ENCODE measurements at places on chromosomes 1 and 21.

GRCh38 chr1:150516616-150517015 lies 1.1 kb downstream of the FALEC start:
- DNase-seq, result peak; percentile 69

DNA sequence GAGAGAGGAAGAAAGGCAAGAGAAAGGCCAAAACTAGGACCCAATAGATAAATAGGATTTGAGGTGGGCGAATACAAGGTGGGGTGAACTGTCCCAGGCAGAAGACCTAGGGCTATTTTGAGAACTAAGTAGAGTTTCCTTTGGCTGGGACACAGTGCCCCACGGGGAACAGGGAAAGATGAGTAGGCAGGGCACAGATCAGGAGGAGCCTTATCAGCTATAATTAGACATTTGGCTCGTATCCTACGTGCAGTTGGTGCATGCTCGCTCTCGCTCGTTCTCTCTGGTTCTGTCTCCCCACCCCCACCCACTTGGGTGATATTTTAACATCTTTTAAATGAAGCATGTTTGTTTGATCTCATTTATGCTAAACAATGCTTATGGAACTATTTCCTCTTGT lies 235.0 kb upstream of the JUN start:
- no peak for DNase-seq

GRCh38 chr1:45198185-45198584 lies 8.2 kb downstream of the ZSWIM5 start:
- no peak for DNase-seq

DNA sequence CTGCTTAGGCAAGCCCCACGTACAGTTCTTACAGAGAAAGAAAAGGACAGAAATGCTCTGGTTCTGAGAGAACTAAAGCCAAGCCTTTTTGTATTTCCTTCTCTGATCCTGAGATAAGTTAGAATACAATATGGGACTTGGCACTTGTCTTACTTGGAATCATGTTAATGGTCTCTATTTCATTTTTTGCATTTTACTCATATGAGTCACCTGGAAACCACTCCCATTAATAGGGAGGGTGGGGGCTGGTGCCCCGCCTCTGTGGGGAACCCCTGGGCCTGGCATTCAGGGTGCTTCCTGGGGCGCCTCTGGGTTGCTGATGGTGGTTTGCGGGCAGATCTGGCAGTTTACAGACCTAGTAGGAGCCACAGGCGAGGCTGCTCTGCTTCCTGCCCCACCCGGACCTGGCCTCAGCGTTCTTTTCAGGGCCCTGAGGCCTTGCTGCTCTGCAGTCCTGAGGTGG lies 26.7 kb downstream of the TSPAN2 start:
- DNase-seq, result no peak

DNA sequence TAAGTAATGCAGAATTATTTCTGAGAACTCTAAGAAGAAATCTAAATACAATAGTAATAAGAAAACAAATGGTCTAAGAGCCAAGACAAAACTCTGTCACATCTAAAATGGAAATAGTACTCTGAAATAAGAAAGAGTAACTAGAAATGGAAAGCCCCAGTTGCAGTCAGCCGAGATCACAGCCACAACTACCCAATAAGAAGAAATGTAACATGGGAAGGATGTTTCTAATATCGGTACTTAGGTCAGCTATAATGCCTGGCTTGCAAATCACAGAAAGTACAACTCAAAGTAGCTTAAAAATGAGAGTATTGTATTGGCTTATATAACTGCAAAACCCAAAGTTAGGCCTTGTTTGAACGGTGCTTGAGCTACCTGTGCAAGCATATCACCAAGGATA lies 58.6 kb upstream of the USP25 start:
- DNase-seq, result no peak

- no peak for DNase-seq
Observed at GRCh38 chr1:220221269-220221668, 51.0 kb downstream of the RAB3GAP2 start.

- no peak for DNase-seq
Observed at GRCh38 chr1:26282401-26282918, 2.6 kb downstream of the SH3BGRL3 start.

DNA sequence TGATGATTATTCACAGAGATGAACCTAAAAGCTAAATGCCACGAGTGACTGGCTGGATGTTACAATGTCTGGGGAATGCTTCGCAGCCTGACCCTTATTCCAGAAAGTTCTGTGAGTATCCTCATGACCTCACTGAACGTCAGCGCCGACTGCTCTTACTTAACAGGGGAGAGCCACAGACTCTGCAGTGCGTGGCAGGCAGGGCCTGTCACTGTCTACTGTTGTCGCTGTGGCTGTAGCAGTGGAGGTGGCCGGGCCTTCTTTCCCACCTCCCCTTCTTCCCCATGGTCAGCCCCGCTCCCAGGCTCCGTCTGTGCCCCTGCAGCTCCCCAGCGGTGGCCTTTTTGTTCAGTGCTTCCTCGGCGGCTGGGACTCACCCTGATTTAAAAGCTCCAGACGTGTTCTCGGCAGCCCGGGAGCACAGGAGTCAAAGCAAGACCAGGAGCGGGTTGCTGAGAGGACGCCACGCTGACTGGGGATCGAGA lies 52.2 kb upstream of the TARBP1 start:
- DNase-seq, result peak; percentile 53

GRCh38 chr1:116855191-116855619 lies 54.5 kb upstream of the PTGFRN start:
- DNase-seq, result peak; percentile 58

DNA sequence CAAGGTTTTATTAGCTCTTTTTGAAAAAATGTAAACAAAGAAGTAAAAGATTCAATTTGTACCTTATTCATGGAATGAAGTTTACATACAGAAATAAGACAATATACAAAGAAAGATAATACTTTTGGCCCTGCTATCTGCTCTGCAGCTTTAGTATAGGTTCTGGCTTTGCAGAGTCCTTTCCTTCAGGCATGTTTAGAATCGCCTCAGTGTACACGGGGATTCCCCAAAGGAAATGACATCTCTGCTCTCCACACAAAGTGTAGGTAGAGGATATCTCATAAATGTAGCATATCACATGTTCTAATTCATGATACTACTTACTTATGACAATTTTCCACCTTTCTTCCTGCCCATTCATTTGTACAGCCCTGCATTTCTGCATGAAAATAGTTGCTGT lies 222.6 kb upstream of the DPYD start:
- DNase-seq, result no peak

DNA sequence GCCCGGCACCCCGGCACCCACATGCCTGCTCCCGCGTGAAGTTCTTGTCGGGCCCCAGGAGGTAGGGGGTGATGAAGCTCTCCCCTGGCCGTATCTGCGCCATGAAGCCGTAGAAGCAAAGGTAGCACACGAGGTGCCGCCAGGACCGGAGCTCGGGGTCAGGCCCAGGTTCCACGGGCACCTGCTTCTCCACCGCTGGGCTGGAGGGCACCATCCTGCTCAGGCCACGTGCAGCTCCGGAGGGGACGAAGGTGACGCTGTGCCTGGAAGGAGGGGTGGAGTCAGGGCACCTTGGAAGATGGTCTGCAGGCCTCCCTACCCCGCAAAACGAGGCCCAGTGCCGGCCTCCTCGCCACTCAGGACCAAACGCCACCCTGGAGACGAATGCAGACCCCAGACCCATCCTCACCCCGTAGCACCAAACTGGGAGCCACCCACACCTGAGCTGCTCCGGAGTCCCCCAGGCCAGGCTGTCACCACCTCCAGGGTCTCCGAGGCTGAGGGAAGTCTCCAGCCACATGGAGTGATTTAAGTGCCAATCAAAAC lies 4.4 kb downstream of the SLC19A1 start:
- DNase-seq, result no peak

DNA sequence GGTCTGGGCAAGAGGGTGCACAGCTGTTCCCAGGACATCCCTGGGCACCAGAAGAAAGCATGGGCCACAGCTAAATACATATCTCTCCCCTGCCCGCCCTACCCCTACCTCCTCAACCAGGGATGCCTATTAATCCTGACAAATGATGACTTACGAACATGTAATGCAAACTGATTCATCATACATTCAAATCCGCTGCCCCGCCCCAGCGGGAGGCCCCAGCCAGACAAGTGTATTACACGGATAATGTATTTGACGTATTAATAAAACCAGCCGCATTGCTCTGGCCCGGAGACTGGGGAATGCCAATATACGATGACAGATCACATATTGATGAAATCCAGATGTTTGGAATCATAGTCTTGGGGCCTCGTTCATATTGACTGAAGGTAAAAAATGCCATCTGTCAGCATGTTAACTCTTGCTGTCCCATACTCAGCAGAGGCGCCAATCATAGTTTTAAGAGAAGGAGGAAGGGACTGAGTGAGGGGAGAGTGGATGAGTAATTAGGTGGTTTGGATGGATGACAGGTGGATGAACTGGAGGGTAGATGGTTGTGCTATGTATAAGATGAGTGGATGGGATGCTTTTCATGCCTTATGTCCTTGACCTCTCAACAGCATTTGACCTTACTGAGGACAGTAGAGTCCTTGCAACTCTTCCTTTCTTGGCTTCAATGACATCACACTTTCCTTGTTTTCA lies 68.2 kb downstream of the TMEM53 start:
- DNase-seq, result no peak

- no peak for DNase-seq
Observed at GRCh38 chr1:216958569-216958968, 235.3 kb upstream of the ESRRG start.

DNA sequence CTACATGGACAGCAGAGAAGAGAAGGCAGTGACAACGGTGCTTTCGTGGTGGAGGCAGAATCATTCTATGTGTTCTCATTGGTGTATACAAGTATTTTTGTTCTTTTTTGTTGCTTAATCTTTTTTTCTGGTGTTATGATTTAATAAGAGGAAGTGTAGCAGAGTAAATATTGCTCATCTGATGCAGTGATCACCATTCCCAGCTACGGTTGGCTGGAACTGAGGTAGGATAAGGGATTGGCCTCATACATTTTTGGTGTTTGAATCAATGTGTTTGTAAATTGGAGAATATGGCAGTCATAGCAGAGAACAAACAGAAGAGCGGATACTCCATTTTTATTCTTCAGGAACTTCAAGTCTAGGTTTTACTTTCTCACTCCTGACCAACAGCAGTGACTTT lies 76.6 kb downstream of the UBE2U start:
- no peak for DNase-seq

GRCh38 chr1:15953294-15953771 lies 22.6 kb downstream of the ZBTB17 start:
- no peak for DNase-seq
